Bone marrow (tissue), 2 donors: ENCODE measurements at places on chromosomes 11 and 22.

DNA sequence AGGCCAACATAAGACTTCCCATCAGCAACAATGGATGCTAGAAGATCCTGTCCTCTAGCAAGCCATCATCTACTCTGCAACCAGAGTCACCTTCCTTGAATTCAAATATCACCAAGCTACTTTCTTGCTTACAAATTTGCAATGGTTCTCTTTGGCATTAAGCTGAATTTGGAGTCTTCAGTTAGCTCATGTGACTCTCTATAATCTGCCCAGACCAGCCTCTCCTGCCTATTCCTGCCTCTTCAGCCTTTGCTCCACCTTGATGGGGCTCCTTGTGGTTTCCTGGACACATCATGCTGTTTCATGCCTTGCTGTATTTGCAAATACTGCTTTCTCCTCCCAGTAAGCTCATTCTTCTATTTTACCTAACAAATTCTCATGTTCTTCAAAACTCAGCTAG lies 82.3 kb downstream of the RASSF10 start:
- no peak for DNase-seq

- no peak for DNase-seq
Measured at GRCh38 chr11:86370171-86370570, 4.5 kb upstream of the CCDC81 start.

DNA sequence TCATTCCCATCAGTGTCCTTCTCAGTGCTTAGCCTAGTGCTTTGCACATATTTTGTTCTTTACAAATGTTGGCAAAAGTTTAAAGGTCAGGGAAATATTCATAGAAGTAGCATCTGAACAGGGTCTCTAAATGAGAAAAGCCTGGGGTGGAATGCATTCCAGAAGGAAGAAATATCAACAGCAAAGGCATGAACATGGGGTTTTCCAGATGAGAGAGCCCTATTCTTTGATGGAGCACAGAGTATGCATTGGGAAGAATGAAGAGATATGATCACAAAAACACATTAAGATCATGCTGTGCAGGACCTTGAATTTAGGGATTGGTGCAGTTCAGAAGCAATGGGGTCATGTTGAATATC lies 140.2 kb downstream of the SNX19 start:
- no peak for DNase-seq

GRCh38 chr11:77660947-77661346 lies 23.4 kb upstream of the CLNS1A start:
- DNase-seq = no peak

- no peak for DNase-seq
Measured at GRCh38 chr11:45945397-45945999, 23.0 kb downstream of the LARGE2 start.

DNA sequence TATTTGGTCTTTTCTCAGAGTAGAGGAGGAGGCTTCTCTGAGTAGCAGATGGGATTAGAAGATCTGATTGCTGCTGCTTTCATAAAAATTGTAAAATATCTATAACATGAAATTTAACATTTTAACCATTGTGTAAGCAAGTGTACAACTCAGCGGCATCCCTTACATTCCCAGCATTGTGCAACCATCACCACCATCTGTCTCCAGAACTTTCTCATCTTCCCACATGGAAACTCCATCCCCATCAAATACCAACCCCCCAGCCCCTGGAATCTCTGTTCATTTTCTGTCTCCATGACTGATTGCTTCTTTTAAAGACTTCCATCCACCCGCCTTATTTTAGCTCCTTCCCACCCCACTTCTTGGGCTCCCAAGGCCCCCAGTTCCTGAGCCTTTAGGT lies 32.3 kb downstream of the MRGPRD start:
- DNase-seq = no peak

- no peak for DNase-seq
Measured at GRCh38 chr22:36736701-36737320, 33.3 kb upstream of the CACNG2 start.

GRCh38 chr11:70078781-70079616 lies 882 bp downstream of the ANO1 start:
- DNase-seq = no peak

- no peak for DNase-seq
Measured at GRCh38 chr22:45518580-45518991, 15.9 kb downstream of the FBLN1 start.

DNA sequence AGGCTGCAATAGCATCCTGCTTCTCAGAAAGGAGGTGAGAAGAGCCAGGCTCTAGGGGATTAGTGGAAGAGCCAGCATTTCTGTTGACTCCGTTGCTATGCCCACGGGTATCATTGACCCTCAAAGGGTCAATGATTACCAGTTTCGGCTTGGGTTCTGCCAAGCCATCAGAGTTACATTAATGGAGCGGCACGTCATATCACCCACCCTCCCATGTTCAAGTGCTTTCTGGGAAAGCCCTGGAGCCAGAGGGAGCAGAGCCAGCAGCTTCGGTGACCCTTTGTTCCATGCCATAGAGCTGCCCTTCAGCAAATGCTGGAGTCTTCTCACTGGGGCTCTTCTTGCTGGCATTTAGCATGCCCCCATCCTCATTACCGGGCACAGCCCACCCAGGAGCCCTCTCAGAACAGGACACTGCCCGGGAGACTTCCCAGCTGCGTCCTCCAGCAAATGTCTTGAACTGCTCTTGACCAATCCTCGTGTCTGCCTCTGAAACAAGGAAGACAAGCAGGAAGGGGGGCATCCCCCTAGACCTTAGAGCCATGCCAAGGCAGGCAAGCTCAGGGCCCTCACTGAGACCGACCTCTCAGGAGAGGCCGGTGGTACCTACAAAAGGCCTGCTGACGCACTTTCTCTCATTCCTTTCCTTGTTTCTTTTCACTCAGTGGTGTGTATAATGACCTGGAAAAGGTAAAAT lies 14.6 kb downstream of the KCNJ1 start:
- no peak for DNase-seq

DNA sequence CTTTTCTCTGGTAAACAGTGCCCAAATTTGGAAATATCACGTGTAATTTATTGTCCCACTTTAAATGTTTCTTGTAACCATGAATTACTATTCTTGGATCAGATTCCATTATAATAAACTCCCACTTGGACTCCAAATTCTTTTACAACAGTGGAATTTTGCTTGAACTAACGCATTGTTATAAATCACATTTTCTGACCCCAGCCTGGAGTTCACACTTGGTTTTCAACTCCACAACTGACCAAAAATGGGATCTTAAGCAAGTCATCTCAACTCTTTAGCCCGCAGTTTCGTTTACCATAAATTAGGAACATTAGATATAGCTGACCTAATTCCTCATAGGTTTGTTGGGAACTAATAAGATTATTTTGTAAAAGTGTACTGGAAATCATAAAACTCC lies 336.8 kb upstream of the NCAM1 start:
- DNase-seq = no peak

- no peak for DNase-seq
Measured at GRCh38 chr11:85062659-85063058, 564.5 kb downstream of the DLG2 start.

DNA sequence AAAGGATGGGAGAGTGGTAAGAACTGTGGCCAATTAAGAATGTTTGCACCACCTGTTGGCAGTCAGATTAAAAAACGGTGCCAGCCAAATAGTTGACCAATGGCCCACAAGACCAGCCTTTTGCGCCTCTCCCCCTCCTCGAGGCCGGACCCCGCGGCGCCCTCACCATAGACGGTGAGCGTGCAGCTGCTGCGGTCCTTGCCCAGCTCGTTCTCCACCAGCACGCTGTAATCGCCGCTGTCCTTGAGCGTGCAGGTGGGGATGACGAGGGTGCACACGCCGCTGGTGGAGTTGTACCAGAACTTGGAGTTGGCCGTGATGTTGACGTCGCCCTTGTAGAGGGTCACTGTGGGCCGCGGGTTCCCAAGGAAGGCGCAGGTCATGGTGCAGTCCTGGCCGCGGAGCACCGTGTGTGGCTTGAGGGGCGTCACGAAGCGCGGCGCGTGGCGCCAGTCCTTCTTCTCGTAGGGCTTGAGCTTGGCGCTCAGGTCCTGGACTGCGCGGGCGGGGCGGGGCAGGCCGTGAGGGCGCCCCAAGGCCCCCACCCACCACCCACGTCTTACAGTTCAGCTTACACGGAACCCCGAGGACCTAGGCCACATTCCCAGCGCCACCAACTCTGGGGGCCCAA lies 7.2 kb downstream of the TMEM86A start:
- DNase-seq = no peak

- DNase-seq = no peak
Measured at GRCh38 chr11:21137803-21138202, 468.4 kb downstream of the NELL1 start.

GRCh38 chr11:66281776-66282467 lies 3.9 kb downstream of the CNIH2 start:
- DNase-seq = no peak

DNA sequence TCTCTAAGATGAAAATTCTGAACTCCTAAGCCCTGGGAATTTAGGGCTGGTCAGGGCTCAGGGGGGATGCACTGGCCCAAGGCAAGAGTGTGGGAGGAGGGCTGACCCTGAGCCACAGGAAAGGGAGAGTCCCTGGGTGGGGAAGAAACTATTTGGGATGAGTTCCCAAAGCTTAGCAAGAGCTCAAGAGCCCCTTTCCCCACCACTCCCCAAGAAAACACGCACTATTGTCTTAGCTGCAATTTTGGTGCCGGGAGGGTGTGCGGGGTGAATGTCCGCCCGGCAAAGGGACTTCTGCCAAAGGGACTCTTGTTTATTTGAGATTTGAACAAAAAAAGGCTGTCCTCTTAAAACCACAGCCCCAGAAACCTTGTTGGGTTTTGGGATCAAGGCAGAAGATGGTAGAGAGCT lies 37.0 kb downstream of the KIAA1671 start:
- no peak for DNase-seq

GRCh38 chr22:39176143-39176713 lies 23.7 kb upstream of the CBX7 start:
- DNase-seq = no peak

DNA sequence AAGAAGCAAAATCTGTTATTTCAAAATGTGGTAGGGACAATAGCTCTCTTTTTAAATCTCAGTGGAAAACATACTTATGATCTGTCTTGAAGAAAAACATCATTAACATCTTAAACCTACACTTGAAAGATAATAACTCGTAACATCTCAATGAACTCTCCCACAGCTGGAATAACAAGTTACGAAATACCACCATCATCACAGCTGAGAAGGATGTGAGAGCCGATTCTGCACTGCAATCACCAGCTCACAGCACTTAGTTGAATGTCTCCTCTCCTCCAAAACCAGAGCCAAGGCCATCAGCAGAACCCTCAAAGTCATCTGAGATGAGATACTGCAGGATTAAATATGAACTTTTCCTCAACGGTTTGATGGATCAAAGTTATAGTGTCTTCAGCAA lies 124.3 kb downstream of the ARHGAP20 start:
- DNase-seq = no peak

DNA sequence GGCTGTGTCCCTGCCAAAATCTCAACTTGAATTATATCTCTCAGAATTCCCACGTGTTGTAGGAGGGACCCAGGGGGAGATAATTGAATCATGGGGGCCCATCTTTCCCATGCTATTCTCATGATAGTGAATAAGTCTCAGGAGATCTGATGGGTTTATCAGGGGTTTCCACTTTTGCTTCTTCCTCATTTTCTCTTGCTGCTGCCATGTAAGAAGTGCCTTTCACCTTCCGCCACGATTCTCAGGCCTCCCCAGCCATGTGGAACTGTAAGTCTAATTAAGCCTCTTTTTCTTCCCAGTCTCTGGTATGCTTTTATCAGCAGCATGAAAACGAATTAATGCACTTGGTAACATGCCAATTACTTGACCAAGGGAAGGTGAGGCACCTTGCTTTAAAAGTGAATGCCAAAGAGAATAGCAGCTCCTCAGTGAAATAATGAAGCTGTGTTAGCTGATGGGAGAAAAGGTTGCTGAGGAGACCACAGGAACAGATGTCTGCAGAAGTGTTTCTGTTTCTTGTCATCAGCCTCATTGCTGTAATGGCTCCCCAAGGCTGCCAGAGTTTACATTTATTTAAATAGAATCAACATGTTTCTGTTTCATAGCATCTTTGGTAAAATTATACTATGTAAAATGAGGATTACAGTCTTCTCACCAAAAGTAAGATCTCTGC lies 89.0 kb upstream of the CD44 start:
- no peak for DNase-seq

DNA sequence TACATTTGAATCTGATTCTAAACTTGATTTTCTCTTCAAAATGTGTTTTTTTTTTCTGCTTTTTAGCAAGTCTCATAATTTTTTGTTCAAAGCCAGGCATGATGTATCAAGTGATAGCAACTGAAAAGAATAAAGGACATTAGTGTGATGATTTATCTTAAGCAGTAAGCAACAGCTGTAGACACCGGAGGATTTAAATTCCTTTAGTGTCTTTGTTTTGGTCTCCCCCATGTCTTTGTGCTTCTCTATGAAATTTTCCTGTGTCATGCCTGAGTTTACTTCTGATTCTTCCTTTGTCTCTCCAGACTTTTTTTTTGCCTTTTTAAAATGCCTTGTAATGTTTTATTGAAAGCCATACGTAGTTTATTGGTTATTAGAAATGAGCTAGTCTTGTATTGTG lies 934.2 kb upstream of the RAG2 start:
- DNase-seq = no peak

- DNase-seq = peak; percentile 91
Measured at GRCh38 chr11:66480117-66480938, at the start of gene DPP3. Gene DPP3 (plus strand): TSS chr11:66480434. CDS start chr11:66482201, 1,767 bp downstream.

DNA sequence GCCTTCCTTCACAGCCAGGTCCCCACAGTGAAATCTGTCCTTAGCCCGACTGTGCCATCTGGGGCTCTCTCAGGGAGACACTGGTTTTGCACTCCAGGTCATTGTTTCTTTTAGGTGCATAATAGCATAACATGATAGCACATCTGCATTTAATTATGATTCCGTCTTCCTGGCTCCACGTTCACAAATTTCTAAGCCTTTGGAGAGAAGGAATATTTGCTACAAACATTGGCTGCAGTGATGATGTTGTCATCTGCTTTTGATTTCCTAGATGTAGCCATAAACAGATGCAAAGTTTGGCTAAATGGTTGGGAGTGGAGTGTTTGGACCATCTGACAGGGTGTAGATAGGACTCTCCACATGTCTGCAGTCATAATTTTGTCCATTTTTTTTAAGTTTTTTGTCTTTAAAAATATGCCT lies 12.0 kb upstream of the CAT start:
- DNase-seq = no peak

GRCh38 chr11:134393638-134394037 lies 18.4 kb downstream of the B3GAT1 start:
- DNase-seq = no peak

GRCh38 chr11:19803506-19803998 lies 90.9 kb downstream of the NAV2 start:
- no peak for DNase-seq

DNA sequence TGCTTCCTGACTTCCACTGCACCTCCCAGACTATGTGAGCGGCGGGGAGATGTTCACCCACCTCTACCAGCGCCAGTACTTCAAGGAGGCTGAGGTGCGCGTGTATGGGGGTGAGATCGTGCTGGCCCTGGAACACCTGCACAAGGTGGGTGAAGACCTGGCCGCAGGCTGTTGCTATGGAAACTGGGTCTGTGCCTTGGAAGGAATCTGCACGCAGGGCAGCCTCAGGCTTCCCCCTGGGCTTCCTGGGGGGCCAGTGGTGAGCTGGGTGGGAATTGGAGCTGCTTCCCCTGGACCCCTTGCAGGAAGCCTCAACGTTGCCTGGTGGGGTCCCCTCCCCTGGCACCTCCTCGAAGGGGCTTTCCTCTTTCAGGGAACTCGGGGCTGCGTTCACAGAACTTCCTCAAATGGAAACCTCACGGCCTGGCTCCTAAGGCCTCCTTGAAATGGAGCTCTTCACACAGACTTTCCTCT lies 1.5 kb downstream of the RPS6KA4 start:
- no peak for DNase-seq

GRCh38 chr11:125883375-125883774 lies 4.1 kb upstream of the HYLS1 start:
- no peak for DNase-seq

GRCh38 chr11:128614026-128614425 lies 26.7 kb upstream of the ETS1 start:
- no peak for DNase-seq
